CD4-positive, alpha-beta T cell treated with Interleukin-15 for 1 hour (primary cell): ENCODE measurements at places on chromosomes 6 and 20.

GRCh38 chr6:117472667-117473066 lies 9.8 kb upstream of the DCBLD1 start:
- DNase-seq = no peak

DNA sequence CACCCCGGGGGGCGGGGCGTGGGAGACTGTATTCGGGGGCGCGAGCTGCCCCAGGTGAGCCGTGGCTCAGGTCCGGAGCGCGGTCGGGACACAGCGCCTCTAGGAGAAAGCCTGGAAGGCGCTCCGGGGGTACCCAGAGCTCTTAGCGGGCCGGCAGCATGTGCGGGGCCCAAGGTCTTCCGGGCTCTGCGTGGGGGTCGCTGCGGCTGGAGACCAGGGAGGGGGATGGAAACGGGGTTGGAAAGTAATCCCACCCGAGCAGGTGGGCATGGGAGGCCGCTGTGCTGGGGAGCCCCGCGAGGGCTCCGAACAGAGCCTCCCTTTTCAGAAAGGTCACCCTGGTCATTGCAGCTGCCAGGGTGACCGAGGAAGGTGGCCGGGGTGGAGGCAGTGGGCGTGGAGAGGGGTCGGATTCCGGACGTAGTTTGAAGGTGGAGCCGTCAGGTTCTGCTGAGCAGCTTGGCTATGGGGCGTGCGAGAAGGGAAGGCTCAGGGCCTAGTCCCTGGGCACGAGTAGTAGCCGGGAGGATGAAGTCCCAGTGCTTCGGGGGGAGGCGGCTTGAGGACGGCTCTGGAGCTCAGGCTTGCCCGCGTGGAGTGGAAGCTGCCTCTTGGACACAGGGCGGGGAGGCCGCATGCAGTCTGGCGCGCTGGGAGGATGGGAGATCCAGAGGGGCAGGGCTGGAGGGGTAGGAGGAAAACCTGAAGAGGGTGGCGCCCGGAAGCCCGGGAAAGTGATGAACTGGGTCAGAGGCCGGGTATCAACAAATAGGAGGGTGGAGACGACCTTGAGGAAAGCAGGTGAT lies at the start of gene SIRT5:
SIRT5 (plus strand) TSS at position 31 of the 806 bp plus-strand sequence. CDS start 9,510 bp downstream, outside the sequence.
- DNase-seq = peak; percentile 77

DNA sequence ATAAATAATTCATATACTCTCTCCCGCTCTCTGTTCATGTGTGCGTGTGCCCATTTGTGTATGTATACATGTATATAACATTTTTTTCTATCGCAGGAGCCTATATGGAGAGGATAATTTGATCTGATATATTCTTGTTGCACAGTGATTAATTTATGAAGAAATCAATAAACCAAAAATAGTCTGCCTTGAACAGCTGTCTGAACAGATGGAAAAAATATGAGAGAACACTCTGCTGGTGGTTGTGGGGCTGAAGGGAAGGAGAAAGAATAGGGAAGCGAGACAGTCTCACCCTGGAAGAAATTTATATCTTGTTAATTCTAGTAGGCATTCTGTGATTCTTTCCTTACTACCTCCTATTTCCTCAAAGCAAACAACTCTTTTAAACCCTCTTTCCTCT lies 96.6 kb upstream of the B3GAT2 start:
- DNase-seq = no peak

- DNase-seq = no peak
Observed at GRCh38 chr6:56440551-56440981, 193.2 kb upstream of the COL21A1 start.

DNA sequence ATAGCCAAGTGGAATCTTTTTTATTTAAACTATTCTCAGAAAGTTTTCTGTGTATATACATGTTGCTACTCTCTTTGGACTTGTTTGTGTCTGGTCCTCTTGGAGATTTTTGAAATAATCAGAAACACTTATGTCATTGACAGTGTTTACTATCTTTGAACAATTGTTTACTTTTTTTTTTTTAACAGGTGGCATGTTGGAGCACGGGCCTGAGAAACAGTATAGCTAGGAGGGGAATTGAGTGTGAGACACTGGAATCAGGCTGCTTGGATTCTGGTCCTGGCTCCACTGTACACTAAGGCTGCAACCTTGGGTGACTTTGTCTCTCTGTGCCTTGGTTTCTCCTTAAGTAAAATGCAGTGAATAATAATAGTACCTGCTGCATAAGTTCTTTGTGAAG lies 279.6 kb downstream of the PRL start:
- DNase-seq = no peak

DNA sequence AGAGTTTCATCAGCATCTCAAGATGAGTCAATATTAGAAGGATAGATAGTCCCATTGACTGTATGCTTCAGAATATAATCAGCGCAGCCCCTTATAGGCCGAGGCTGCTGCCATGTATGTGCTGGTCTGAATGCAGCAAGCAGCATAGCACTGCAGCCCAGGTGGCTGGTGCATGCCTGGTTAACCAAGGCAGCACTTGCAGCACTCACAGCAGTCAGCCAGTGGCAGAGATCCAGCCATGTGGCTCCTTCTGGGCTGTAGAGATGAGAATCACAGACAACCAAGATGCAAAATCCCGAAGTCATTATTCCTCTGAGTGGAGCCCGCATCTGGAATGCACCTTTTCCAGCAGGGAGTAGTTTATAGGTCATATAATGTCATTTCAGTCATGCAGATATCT lies 251.9 kb downstream of the UST start:
- DNase-seq = no peak
